ENCODE measurements at places on chromosomes 7 and 10. TPM values are rescaled to one million over a fixed set of nuclear protein-coding genes. Genes with fewer than 3 reads are reported as not detected.
A peak's percentile ranks its signal among the peaks of the same experiment; 100 is the strongest.

Gene CLCN1
- not detected for polyA plus RNA-seq

Gene CDK13
- polyA plus RNA-seq = 33.6 TPM

Gene RBM20
- polyA plus RNA-seq = 0.20 TPM

DNA sequence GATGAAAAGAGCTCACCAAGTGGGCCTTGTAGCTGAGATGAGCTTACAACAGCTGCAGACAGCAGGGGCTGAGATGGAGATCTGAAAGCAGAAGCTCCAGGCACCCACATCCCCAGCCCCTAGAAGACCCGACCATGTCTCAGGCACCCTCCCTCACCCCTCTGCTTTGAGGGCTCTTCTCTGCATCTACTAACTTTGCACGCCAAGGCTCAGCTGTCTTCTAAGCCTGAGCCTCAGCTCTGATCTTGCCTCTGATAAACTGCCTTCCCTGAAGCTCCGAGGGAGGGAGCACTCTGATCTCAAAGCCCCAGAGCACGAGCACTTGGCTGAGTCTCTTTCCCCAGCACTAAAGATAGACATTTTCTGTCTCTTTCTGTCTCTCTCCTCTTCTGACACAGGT is 42.0 kb downstream of the ANXA8 start:
- DNase-seq = no peak

Gene SPDYE6
- 0.52 TPM for polyA plus RNA-seq

GRCh38 chr7:106041140-106041717 is 70.9 kb downstream of the SYPL1 start:
- peak; percentile 26 for DNase-seq

DNA sequence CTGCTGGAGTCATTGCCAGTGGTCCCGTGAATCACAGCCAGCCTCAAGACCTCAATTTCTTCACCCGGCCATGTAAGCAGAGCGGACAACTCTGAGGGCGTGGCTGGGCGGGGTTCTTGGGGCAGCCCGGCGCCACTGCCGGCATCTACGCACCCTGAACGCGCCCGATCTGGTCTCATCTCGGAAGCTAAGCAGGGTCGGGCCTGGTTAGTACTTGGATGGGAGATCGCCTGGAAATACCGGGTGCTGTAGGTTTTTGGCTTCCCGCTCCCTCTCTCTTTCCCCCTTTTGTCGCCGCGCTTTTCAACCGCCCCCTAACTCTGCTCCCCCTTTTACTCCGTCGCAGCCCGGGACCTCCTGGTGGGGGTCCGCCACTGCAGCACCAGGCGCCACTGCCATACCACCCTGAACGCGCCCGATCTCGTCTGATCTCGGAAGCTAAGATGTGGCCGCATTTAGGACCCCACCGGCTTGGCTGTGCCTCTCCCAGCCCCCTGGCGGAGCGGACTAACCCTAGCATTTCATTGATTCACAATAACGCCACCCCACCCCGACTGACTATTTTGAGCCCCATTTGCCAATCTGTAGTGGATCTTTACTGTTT is 25.3 kb downstream of the GARIN1A start:
- DNase-seq = peak; percentile 26

Gene SCIN
- 0.38 TPM for polyA plus RNA-seq

- DNase-seq = no peak
Measured at GRCh38 chr7:130288168-130288567, 4.8 kb upstream of the CPA4 start.

DNA sequence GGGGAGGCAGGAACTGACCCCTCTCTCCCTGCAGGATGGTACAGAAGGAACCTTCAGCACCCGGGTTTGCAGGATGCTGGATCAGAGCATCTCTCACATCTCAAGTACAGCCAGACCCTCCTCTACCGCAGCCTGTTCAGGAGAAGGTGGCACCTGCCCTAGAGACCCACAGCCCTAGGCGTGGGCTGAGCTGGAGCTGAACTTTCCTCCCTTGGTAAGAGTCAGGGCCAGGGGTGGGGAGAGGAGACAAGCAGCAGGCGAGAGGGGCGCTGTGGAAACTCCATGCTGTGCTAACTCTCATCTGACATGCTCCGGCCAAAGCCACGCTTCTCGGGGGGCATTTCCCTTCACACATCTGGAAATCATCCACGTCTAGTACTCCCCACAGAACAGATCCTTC is 154.4 kb downstream of the DIP2C start:
- no peak for DNase-seq

Gene TMEM184A
- polyA plus RNA-seq = 0.04 TPM
